Activated CD8-positive, alpha-beta memory T cell treated with anti-CD3 and anti-CD28 coated beads for 1 hour (primary cell): ENCODE measurements at places on chromosomes 13 and 19.

DNA sequence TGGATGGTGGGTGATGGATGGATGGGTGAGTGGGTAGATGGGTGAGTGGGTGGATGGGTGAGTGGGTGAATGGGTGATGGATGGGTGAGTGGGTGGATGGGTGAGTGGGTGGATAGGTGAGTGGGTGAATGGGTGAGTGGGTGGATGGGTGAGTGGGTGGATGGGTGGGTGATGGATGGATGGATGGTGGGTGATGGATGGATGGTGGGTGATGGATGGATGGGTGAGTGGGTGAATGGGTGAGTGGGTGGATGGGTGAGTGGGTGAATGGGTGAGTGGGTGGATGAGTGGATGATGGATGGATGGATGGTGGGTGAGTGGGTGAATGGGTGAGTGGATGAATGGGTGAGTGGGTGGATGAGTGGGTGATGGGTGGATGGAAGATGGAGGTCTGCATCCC, 2.8 kb downstream of the SMIM24 start:
- no peak for DNase-seq

- peak; percentile 60 for DNase-seq
Observed at GRCh38 chr19:40420766-40421765, 4.7 kb downstream of the SERTAD1 start.

- no peak for DNase-seq
Observed at GRCh38 chr19:39553082-39553652, 13.2 kb upstream of the EID2 start.

- no peak for DNase-seq
Observed at GRCh38 chr19:5958074-5958850, 19.7 kb downstream of the RANBP3 start.

DNA sequence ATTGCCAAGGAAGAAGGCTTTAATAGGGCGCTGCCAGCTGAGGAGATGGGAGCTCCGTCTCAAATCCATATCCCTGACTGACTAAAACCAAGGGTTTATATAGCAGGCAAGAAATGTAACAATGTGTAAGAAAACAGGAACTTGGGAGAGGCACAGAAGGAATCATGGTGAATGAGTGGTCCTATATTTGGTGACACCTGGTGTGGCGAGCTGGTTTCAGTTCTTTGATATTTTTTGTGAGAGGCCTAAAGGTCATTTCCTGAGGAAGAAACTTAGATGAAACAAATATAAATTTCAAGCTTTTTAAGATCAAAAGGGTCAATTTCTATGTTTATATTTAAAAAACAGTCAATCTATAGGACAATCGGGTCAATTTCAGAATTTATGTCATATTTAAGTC, 826.3 kb downstream of the SLITRK6 start:
- no peak for DNase-seq

DNA sequence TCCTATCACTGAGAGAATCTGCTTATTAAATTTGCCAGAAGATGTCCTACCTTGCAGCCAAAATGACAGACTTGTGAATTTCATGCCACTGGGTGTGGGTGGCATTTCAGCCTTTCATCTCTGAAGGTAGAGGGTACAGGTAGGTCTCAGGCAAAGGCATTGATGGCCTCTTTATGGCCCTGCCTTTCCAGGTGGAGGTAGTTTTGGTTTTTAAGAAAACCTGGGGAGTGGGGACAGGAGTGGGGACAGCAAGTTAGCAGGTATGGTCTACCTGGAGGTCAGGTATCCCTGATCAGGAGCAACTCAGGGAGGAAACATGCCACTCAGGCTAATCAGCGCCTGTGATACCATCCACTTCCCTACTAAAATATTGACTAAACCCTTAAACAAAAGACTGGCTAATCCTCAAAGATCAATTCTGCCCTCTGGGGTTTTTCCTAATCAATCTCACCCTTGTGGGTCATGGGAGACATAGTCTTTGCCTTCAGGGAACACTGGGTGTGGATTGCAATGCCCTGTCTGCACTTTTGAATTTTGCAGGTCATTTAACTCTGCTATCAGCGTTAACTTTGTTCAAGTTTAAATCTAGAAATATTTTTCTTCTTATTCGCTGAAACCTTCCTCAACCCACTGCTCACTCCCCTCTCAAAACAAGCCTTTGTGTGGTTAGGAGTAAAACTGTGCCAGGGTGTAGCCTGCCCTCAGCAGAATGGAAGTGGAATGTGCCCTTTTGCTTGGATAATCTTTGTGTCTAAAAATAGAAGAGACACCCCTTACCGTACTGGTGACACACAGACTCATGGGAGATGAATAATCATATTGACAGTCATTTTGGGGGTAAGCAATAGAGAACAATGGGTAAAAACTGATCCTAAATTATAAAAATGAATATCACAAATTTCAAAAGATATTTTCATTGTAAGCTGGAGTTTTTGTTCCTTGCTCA, 233.7 kb downstream of the COG6 start:
- no peak for DNase-seq

DNA sequence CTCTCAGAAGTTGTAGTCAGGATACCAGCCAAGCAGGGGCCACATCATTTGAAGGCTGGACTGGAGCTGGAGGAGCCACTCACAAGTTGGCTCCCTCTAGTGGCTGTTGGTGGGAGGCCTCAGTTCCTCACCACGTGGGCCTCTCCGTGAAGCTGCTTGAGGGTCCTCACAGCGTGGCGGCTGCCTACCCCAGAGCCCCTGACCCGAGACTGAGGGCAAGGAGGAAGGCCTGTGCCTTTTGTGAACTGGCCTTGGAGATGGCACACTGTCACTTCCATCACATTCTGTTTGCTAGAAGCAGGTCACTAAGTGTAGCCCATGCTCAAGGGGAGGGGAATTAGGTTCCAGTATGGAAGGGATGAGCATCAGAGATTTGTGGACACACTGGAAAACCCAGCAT, 14.6 kb downstream of the GNA11 start:
- DNase-seq = peak; percentile 55

GRCh38 chr19:12965017-12965811, 4.2 kb upstream of the DAND5 start:
- DNase-seq = peak; percentile 67

GRCh38 chr13:102003848-102004570, 397.8 kb downstream of the FGF14 start:
- DNase-seq = no peak

GRCh38 chr19:12034198-12034597, 1.3 kb downstream of the ZNF433 start:
- no peak for DNase-seq

DNA sequence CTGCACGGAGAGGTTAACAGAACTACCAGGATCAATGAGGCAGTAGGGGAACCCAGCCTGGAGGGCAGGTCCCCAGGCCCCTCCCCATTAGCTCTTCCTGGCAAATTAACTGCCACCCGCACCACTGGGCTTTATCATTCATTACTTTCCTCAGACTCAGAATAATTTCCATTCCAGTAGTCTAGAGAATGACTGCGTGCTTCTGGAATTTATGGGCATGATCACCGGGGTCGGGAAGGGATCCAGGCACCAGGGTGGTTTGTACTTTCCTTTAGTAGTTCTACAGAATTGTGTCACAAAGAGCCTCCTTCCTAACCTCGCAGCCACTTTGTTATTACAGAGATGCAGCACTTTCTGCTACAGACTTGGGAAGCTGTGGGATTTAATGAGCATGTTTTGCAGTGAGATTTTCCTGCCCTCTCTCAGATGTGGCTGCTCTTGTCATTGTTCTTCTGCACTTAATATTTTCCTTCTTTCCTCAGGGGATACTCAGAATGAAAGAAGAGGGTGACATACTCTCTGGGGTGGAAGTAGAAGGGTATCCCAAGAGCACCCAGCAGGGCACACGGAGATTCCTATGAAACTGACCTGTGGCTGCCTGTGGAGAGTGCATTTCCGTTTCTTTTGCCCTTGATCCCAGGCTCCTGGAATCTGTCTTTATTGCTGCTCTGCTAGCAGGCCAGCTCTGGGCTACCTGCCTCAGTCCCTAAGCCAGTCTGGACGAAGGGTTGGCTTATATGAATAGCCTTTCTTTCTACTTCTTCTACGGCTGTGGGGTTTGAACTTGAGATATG, 285.0 kb upstream of the SLC10A2 start:
- no peak for DNase-seq

GRCh38 chr19:632579-633067, 714 bp downstream of the POLRMT start:
- DNase-seq = no peak

DNA sequence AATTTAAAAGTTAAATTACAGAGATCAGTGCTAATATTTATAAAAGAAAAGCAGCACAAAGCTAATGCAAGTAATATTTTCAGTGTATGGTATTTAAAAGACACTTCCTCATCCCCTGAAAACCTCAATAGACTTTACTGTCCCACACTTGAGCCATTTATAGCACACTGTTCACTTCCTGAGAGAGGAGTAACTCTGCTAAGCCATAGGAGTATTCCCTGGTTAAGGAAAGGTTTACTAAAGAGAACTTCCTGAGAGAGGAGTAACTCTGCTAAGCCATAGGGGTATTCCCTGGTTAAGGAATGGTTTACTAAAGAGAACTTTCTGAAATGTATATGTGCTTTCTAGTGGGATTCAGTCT, 159.4 kb downstream of the NHLRC3 start:
- DNase-seq = no peak

DNA sequence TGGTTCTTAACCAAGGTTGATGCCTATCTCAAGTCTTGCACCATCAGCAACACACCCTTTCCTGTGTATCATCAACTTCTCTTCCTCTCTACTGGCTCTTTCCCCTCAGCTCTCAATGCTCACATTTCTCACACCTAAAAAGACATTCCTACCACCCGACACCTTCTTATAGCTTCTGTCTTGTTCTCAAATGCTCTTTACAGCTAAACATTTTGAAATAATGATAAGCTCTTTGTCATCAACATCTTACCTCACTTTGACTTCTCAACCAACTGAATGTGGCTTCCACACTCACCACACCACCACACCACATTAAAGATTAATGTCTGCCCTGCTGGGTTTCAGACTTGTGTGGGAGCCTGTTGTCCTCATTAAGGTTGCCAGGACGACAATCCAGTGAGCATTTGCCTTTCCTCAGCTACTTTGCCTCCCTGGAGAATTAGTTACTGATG, 67.8 kb downstream of the RXFP2 start:
- no peak for DNase-seq
